Head of caudate nucleus (tissue), 42 donors: ENCODE measurements at places on chromosomes 1 and 21.
A peak's percentile ranks its signal among the peaks of the same experiment; 100 is the strongest.

DNA sequence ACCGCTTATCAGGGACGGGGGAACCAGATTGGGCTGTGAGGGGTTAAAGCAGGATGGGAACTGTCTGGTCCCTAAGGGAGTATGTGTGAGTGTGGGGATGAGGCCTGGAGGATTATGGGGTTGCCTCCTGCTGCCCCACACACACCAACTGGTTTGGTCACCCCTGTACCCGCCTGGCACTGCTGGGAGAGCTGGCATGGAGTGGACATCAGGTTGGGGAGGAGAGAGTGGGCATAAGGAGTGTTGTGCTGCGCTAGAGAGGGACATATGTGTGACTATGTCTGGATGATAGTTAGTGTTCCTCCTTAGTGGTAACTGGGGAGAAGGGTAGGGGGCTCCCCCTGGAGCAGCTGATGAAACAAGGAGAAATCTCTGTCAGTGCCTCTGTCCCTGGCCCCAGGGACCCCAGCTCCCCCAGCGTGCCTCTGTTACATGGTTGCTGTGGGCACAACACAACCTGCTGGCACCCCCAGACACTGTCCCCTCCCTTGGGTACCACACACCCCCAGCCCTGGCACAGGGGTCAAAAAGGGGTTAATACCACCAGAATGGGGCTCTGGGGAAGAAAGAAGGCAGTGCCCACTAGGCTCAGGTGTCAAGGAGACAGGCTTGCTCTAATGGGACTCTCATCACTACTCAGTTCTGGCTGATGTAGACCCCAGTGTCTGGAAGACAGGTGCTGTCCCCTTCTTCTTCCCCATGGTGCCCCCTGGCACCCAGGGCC, 1.9 kb downstream of the ZBTB7B start:
- peak; percentile 45 for DNase-seq

DNA sequence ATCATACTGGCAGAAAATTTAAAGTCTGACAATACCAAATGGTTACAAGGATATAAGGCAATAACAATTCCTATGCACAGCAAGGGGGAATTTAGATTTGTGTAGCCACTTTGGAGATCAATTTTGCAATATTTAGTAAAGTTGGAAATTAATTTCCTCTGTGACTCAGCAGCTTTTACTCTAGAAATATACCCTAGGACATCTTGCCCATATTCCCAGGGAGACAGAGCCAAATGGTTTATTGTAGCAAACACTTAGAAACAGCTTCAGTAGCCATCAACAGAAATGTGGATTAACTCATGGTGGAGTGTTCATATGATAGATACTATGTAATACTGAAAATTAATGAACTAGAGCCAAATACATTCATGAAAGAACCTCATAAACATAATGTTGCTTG, 104.6 kb downstream of the BACH1 start:
- no peak for DNase-seq

GRCh38 chr1:227134686-227135314, 183.5 kb downstream of the CDC42BPA start:
- DNase-seq: no peak

GRCh38 chr1:83799594-83799993, 199.3 kb downstream of the TTLL7 start:
- no peak for DNase-seq

DNA sequence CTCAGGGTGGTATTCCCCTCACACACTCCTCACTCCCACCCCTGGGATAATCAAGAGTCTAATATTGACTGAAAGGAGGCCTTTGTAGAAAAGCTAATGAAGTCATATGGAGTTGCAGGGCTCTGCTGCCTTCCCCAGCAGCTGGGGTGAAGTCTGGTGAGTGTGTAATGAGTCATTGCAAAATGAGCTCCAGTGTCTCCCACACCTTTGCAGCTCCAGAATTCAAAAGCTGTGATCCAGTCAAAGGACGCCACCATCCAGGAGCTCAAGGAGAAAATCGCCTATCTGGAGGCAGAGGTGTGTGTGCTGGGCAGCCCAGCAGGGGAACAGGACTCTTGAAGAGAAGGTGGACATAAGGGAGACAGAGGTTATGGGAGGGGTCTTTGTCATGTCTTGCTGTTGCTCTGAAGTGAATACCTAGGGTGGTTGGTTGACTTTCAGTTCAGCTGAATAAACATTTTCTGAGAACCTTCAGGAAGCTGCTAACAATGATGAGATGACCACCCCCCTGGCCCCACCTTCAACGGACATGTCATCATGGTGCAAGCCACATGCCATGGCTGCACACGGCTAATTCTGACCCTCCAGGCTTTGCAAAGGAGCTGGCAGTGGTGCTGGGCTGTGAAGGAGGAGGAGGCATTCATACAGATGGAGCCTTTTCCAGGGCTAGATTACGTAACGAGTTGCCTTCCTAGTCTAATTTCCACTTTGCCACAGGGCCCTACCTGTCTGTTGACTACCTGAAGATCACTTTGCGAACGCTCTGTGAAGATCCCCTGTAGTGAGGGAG, 32.2 kb upstream of the SNX27 start:
- peak; percentile 55 for DNase-seq

DNA sequence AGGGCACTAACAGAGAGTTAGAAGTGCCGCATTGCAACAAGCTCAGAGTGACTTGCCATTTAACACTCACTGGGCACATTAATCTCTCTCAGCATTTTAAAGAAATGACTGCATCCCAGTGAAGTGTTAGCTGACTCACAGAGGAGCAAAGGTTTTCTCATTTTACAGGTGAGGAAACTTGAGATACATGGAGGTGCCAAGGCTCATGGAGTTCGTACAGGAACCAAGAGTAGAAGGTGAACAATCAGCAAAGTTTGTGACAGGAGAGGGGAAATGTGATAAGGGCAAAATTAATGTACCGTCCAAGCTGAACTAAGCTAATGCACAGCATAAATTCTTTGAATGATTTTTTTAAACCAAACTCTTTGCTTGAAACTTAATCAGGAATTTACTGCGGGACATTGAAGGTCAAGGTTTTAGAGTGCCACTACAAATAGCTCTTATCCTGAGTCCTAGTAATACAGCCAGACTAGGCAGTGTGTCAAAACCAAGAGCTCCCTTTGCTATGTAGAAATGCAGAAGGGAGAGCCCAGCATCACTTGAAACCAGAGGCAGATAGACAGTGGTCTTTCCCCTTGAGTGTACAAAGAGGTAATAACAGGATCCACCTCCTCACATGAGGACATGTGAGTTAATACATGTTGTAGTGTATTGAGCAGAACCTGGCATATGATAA, 22.4 kb upstream of the NTPCR start:
- no peak for DNase-seq

DNA sequence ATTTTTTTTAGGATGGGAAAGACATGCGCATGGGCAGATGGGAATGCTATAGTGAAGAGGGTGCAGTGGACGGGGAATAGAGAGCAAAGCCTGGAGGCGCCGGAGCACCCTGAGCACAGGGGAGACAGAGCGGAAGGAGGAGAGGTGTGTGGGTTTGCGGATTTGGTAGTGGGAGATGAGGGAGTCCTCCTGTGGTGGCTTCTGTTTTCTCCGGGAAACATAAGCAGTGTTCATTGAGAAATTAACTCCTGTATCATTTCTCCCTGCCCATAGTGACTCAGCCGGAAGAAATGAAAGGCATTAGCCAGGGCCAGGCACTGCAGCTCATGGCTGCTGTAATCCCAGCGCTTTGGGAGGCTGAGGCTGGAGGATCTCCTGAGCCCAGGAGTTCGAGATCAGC, 4.7 kb upstream of the PTPRF start:
- no peak for DNase-seq

- DNase-seq: no peak
Observed at GRCh38 chr1:184395937-184396480, 9.2 kb downstream of the C1orf21 start.

DNA sequence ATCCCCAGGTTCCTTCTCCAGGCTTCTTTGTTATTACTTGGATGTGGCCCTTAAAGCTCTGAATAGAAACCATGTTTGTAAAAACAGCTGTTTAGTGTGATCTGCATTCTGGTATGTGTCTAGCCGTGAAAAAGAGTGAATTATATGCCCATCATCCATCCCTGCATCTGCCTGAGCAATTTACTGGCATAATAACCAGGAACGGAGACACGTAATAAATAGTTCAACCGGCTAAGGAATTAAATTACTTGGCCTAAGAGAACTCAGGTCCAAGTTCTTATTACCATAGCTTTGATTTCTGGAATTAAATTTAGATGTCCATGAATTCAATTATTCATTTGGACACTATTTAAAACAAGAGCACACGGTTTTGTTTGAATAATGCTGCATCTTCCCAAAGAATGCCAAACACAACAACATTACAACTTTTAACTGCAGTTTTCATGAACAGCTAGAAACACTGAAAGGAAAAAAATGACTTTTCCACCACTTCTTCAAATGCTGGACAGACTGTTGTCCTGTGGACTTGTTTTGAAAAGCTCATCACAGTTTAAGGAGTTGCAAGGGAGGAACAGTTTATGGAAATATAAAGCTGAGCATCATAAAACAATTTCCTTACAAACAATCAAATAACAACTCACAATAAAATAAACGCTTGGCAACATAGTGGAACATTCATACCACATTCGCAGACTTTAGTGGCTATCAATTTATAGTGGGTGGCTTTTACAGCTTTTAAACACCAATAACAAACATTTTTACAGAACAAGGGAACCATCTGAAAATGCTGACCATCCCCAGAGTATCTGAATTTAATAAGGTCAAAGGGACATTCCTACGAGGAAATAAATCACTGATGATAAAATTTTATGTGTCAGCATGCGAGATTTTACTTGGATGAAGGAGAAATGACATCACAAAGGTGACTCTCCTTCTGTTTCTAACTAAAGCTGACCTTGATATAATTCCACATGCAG, 144.7 kb downstream of the APP start:
- no peak for DNase-seq

GRCh38 chr1:52582116-52582696, 20.0 kb upstream of the GPX7 start:
- DNase-seq: no peak

- no peak for DNase-seq
Observed at GRCh38 chr1:167412072-167412471, 106.3 kb downstream of the CD247 start.

DNA sequence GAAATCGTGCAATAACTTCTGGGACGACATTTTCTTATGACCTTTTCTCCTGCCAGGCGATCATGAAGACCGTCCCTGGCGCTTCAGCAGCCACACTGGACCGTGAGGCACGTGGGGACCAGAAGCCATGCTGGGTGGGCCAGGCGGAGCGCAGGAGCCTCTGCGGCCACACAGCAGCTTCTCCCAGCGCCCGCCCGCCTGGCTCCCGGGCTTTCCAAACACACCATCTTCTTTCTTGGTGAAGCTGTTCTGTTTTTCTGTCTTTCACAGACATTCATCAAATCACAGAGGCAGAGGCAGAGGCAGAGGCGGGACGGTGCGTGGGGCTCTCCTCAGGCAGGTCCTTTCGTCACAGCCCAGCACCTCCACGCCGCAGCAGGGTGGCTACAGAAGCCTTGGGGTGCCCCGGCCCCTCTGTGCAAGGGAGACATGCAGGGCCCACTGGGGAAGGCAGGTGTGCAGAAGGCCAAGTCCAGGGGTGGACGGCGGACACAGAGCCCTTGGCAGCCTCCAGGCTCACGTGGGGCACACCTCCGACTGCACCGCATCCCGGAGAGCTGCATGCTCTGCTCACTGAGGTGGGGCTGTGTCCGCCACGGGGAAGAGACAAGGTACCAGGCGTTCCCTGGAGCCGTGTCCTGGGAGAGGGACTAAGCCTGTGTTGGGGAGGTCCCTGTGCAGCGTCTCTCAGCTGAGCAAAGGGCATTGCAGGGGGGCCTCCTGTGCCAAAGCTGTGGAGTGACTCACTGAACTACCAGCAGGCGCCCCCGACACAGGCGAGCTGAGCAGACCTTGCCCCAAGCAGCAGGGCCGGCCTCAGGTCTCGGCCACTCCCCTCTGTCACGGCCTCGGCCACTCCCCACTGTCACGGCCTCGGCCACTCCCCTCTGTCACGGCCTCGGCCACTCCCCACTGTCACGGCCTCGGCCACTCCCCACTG, 2.6 kb upstream of the TMEM240 start:
- no peak for DNase-seq

DNA sequence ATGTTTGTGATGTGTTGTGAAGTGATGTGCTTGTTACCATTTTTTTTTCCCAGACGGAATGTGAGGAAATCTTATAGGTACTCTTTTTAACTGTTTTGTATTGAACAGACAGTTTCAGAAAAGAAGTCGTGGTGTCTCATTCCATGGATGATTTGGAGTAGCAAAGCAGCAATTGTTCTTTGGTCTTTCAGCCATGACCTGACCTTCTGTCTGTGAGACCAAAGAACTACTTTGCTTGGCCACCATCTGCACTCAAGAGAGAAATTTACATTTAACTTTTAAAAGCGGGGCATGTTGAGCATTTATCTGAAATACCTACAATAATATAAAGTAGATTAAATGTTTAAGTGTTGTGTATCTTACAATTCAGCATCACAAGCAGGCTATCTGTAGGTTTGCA, 90.2 kb downstream of the SDCCAG8 start:
- DNase-seq: no peak

GRCh38 chr1:35122311-35122710, 43.1 kb downstream of the ZMYM1 start:
- DNase-seq: no peak

DNA sequence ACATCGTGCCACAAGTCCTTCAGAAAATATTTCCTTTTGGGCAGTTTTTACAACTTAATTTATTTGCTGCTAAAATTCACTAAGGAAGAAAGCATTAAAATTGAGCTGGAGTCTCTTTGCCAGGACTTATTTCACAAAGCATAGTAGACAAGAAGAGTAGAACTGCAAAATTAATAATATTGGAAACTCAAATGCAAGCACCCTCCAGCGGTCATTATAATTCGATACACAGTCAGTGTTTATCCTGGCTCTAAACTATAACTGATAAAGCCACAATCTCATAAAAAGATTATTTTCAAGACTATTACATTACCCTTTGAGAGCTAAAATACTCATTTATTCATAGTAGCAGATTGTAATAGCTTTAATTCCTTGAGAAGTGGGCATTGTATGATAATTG, 655.4 kb downstream of the RWDD3 start:
- DNase-seq: no peak

DNA sequence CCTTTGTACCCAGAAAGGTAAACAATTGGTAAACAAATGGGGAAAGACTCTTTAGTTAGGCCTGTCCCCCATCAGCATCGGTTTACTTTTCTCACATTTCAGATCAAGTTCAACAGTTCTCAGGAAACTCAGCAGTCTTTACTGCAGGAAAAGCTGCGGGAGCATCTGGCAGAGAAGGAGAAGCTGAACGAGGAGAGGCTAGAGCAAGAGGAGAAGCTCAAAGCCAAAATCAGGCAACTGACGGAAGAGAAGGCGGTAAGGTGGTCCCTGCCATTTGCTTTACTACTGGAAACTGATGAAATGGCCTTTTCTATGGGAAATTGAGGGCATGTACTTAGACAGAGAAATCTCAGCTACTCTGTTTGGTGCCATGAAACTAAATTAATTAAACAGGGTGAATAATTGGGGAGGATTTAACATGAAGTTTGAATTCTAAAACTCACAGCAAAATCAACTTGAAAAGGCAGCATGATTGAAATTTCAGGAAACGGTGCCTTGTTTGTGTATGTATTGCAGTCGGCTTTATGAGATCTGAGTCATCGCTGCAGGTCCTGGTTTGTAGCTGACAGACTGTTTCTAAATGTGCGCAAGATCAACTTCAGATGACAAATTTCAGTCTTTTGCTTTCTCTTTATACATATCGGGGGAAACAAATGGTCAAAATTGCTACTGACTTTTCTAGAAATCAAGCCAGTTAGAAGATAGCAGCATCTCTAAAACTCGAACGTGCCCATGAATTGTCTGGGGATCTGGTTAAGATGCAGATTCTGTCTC, 67.9 kb upstream of the EFHD2 start:
- DNase-seq: no peak
